Astrocyte of the cerebellum (primary cell): ENCODE measurements at places on chromosomes 16 and 17.

DNA sequence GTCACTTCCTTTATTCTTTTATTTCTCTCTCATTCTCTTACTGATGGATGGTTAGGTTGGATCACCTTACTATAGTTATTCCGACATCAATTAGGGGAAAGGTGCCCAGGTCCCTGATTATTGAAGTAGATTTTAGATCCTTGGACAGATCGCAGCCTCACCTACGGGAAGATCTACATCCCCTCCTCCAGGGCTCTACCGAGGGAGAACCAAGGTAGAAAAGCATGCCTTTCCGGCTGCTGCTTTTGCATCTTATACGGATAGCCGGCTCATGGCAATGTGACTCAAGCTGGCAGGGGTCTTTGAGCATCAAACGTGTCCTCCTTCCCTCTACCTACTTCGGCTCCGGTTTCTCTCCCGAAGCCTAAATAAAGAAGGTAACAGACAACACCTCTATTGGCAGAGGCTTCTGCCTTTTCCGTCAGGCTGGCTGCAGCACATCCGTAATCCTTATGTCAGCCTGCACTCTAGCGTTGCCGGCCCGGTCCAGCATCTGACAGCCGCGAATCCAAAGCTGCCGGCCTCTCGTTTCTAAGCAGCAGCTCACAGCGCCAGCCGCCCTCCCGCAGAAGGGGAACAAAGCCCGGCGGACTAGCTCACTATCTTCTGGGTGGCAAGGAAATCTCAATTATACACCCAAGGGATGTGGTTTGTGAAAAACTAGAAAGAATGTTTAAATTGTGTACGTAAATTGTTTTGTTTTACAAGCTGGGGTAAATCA lies 46.9 kb downstream of the IRX6 start:
- DNase-seq = peak; percentile 23

GRCh38 chr17:61733021-61733420 lies 130.3 kb downstream of the BRIP1 start:
- no peak for DNase-seq

DNA sequence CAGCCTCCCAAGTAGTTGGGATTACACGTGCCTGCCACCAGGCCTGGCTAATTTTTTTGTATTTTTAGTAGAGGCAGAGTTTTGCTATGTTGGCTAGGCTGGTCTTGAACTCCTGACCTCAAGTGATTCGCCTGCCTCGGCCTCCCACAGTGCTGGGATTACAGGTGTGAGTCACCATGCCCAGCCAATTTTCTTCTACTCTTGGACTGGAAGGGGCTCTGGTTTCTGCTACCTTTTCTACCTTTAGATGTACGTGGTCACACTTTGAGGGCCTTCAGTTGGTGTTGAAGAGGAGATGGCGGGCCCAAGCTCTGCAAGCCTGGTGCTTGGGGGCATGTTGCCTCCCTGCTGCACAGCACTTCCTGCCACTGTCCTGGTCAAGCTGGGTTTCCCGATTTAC lies 173.6 kb downstream of the PRKCA start:
- DNase-seq = no peak

DNA sequence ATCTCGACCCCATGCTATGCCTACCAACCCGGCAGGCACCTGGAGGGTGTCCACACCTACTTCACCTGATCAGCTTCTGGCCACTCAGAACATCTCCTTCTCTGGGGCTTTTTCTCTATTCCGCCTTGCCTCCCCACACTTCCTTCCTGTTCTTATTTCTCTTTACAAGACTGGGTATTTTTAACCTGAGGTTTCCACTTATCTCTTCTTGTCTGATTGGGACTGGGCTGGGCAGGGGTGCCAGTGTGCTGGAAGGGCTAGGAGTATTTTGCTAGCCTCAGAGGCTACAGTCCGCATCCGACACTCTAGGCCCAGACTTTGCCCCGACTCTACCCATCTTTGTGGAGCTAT lies 26.2 kb upstream of the ZNF652 start:
- no peak for DNase-seq

DNA sequence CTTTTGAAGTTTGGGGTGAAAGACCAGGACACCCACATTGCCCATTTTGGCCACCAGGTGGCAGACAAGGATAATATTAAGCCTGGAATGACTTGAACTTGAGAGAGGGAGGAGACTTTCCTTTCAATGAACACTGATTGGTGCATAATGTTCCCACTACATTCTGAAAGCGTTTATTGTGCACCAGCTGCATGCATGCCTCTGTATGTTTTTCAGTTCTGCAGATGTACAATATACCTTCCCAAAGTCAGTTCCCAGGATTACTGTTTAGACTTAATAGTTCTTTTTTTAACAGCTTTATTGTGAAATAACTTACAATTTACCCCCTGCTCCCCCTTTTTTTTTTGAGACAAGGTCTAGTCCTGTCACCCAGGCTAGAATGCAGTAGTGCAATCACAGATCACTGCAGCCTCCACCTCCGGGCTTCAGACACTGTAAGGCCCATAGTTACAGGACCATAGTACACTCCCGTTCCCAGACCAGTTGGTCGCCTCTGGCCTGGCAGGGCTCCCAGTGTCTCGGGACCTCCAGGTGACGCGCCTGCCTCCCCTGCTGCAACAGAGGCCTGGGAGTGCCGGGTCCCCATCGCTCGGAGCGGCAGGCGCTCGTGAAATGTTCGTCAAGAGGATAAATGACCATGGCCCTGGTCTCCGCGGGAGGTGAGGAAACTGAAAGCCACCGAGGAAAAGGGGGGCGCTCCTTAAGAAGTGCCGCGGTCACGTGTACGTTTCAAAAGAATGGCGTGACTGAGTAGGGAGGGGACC lies 12.2 kb downstream of the CES2 start:
- peak; percentile 64 for DNase-seq

DNA sequence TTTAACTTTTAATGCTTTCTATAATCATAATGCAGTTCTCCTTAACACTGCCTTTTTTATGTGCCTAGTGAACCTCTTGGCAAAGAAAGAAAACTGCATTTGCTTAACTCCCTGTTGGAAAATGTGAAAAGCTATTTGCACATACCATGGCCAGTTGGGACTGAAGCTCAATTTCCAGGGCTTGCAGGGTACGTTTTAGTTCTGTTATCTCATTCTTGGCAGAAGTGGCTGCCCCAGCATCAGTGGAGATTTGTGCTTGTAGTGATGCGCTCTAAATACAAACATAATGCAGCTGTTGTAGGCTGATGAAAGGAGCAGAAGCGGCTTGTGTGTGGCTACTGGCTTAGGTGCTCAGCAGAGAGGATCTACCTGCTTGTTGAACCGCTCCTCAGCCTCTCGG lies 3.7 kb downstream of the KRT24 start:
- no peak for DNase-seq

DNA sequence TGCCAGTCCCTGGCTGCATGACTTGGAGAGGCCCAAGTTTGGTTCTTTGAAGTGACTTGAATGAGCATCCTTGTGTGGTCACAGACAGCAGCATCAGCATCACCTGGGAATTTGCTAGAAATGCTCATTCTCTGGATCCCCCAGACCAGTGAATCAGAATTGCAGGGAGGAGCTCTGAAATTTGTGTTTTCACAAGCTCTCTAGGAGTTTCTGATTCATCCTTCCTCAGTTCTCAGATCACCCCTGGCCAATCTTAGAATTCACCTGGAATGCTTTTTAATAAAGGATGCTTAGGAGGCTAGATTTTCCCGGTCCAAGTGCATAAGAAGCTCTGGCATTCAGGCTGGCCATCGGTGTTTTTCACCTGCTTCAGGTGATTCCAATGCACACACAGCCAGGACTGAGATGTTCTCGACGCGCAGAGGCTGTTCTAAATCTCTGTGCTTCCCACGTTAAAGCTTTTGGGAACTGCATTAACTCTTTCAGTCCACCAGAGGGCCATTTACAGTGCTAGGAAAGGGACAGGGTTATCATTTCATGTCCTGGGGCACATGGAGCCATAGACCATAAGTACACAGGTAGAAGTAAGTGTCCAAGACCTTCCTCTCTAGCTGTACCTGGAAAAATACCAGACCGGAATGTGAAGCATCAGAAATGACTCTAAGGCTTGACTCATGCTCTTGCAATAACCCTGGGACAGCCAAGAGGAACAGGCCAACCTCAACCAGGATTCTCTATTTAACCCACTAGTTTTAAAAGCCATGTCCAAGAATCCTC lies 85.7 kb upstream of the XYLT1 start:
- DNase-seq = no peak

DNA sequence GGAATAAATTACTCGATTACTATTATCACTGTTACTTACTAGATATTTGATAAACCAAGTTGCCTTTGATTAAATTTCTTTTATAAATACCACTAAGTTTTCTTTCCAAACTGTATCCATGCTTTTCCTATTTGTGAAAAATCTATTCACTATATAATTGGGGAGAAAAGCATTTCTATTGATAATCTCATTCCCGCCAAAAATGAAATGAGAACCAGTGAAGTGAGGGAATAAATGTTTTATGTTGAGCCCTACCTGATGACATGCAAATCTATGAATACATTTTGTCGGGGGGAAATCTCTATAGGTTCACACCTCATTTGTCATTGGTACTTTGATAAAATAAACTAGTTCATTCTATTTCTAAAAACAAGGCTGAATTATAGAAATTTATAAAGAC lies 15.7 kb downstream of the BRIP1 start:
- DNase-seq = no peak

DNA sequence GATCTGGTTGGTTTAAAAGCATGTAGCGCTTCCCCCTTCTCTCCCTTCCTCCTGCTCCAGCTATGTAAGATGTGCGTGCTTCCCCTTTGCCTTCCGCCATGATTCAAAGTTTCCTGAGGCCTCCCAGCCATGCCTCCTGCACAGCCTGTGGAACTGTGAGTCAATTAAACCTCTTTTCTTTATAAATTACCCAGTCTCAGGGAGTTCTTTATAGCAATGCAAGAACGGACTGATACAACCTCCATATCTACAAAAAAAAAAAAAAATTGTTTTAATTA lies 16.6 kb upstream of the PDXDC1 start:
- no peak for DNase-seq

- no peak for DNase-seq
These were observed 143.1 kb downstream of the C16orf95 start for GRCh38 chr16:87174061-87174460.

DNA sequence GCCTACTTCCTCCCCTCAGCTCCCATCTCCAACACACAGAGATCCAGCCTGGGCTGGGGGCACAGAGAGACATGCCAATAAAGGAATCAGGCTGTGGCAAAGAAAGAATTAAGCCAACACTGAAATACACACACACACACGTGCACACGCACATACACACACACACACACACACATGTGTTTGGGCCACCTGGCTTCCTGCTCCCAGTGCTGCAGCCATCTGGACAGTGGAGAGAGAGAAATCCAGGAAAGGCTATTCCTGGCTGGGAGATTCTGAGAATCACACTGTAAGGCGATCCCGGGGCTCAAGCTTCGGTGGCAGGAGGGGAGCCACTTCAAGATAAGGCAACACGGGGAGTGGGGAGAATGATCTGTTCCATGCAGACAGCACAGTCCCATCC lies 72.4 kb downstream of the NOG start:
- DNase-seq = no peak

DNA sequence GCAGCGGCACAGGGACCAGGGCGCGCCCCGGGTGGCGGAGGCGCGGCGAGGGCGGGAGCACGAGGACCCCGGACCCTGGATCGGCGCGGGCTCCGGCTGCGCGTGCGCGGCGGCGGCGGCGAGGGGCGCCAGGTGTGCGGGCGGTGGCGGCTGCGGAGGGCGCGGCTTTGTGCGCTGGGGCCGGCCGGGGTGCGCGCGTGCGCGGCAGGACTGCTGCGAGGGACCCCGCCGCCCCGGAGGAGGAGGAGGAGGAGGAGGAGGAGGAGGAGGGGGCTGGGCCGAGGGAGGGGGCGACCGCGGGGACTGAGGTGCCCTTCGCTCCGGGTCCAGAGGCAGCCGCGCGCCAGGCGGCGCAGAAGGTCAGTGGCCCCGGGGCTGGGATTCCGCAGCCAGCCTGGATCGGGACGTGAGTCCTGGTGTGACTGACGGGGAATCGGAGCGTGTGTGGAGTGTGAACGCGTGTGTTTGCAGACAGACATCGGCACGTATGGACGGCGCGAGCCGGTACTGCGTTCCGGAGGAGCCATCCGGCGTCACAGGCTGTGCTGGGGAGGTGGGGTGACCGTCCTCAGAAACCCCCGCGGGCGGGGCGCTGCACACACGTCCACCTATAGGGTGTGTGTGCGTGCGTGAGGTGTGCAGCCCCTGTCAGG lies 19.5 kb upstream of the RAP1GAP2 start:
- DNase-seq = no peak

GRCh38 chr16:57603115-57604024 lies 25.1 kb upstream of the ADGRG1 start:
- DNase-seq = no peak

GRCh38 chr16:61813339-61813738 lies 222.9 kb downstream of the CDH8 start:
- DNase-seq = no peak

- no peak for DNase-seq
These were observed 2.3 kb downstream of the PRMT7 start for GRCh38 chr16:68313116-68313515.

GRCh38 chr16:4142268-4142667 lies 26.0 kb upstream of the ADCY9 start:
- DNase-seq = no peak

DNA sequence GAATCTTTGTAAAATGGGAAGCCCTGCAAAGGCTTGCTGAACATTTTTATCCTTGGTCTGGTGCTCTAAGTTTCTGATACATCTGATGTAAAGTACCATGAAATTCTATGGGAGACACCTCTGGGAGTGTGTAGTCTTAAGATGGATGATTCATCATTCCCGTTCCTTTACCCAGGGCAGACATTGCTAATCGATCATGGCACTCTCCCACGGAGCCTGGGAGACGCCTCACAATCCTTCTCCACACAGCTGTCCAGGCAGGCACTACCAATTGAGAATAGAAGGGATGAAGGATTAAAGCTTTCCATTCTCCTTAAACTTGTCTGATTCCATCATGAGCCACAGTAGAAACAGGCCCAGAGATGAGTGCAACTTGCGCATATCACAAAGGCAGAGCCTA lies 144.8 kb downstream of the GSG1L start:
- no peak for DNase-seq

GRCh38 chr17:45018848-45019711 lies 32.4 kb downstream of the DCAKD start:
- DNase-seq = no peak

DNA sequence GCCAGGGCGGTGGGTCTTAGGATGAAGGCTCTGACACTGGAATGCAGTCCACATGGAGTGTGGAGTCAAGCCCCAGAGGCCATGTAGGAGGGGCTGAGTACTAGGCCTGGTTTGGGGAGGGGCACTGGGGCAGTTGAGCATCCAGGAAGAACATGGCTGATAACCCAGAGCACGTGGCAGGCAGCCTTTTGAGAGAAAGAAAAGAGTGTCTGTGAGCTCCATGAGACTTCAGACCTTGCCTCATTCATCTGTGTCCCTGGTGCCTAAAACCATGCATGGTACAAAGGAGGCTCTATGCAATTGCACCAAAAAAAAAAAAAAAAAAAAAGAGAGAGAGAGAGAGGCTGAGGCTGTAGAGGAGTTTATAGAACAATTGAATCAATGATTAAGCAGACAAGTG lies 14.6 kb downstream of the SLC46A1 start:
- DNase-seq = no peak

DNA sequence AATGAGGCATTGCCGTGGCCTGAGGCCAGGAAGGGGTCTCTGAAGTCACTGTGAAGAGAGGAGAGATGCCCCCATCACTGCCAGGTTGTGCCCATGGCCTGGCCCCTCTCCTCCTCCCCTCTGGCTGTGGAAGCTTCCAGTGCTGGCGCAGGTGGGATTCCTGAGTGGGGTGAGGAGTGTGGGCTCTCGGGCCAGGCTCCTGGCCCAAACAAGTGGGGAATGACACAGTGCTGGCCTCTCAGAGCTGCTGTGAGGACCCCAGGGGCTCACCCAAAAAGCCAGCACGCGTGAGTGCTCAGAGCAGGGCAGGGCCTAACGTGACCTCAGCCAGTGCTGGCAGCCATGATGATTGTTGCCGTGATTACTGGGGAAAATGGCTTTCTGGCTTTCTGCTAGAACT lies 53.5 kb upstream of the MTSS2 start:
- DNase-seq = no peak
